ENCODE measurements at places on chromosomes 12 and 14. TPM values are rescaled to one million over a fixed set of nuclear protein-coding genes. Genes with fewer than 3 reads are reported as not detected.

Gene WSCD2
- total RNA-seq: not detected

DNA sequence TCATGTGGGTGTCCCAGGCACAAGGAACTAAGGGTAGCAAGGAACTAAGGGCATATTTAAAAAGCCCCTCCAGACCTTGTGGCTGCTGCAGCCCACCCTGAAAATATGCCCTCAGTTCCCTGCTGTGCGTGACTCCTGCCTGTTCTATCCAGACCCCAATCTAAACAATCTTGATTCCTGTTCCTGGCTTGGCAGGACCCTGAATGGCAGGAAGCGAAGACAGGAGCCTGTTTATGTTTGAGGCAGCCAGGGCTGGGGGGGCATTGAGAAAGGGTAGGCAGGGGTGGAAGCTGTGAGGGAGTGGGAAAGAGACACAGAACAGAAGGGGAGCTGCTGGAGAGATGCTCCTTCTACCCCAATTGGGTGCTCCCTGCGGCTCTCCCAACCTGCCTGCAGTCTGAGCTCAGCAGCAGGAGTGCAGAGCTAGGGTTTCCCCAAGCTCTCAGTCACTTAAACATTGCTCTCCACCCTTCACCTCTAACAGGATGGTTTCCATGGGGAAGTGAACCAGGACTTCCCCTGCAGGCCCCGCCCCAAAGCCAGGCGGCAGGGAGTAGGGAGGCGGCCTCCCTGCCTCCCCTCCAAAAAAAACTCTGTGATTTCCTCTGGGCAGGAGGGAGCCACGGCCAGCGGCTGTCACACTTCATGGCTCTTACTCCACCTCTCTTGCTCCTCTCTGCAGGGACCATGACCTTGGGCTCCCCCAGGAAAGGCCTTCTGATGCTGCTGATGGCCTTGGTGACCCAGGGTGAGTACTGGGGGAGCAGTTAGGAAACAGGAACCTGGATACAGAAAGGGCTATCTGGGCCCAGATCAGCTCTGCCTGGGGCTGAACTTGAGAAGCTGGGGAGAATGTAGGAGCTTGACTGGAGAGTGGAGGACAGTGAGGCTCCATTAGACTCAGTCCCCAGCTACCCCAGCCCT, 4.7 kb downstream of the ACVRL1 start:
- peaks cover 17% of the 10 kb centered on the region for H3K27me3 ChIP-seq
- H3K4me3 ChIP-seq: no peak overlapping the region
- H3K4me1 ChIP-seq: no peaks in the 10 kb centered on the region
- H3K27ac ChIP-seq: no peak overlapping the region
- no peaks in the 10 kb centered on the region for H3K36me3 ChIP-seq

Gene DDN
- 0.23 TPM for total RNA-seq

DNA sequence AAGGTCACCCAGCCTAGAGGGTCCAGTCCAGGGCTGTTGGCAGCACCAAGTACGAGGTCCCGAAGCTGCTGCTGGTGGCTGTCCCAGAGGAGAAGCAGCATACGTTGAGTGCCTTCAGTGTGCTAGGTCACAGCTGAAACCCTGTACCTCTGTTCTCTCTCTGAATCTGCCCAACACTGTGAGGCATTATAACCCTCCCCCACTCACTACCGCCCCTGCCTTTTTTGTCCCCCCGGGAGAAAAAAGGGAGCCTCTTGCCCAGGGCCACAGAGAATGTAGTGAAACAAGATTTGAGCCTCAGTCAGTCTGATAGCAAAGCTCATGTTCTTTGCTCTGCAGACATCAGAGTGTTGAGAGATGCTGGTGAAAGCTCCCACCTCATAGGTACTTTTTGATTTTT, 53.4 kb downstream of the PPP2R5C start:
- H3K27ac ChIP-seq: peak overlapping the region; percentile 96
- DNase-seq: no peak
- peaks cover 79% of the 10 kb centered on the region for H3K4me1 ChIP-seq
- H3K36me3 ChIP-seq: peaks cover 86% of the 10 kb centered on the region
- peak overlapping the region; percentile 83 for H3K4me3 ChIP-seq
- no peaks in the 10 kb centered on the region for H3K27me3 ChIP-seq

All from activated CD4-positive, alpha-beta memory T cell treated with anti-CD3 and anti-CD28 coated beads, Interleukin-2, amount 10 ng/mL, durations not matched to agents 7 days and 5 days (primary cell).